ENCODE measurements at places on chromosomes 2 and 18.

DNA sequence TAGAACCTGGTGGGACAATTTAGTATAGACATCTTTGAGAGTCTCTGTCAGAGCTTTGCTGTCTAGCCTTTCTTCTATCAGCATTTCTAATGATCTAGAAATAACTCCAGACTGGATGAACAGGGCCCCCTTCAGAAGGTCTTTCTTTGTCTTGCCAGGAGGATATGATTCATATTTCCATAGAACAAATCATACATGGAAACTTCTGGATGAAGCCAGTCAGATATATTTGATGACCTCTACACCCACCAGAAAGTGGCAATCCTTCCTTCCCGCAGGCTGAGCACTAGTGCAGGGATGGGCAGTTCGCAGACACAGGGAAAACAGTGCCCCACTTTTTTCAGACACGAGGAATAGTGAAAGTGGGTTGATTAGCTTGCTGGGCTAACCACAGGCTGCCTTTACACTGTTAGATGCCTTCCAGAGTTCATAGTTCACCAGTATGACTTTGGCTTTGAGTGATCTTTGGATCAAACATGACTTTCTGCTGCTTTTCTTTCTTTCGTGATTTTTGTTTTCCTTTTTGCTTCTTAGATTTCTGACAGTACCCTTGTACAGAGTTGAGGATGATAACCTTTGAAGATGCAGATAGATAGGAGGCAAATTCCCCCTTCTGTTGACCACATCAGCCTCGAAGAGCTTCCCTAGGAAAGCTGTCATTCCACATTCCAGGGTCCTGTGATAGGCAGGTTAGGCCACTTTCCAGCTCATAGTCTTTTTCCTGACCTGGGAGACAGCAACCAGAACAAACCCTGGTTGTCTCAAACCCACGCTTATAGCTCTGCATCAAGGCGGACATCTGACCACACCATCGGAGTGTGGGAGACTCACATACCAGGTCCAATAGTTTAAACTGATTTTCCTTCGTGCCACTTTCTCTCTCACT, 237.0 kb downstream of the ZNF407 start:
- DNase-seq, result peak; percentile 33

- no peak for DNase-seq
These were observed 28.2 kb downstream of the LPIN2 start for GRCh38 chr18:2984703-2985261.

DNA sequence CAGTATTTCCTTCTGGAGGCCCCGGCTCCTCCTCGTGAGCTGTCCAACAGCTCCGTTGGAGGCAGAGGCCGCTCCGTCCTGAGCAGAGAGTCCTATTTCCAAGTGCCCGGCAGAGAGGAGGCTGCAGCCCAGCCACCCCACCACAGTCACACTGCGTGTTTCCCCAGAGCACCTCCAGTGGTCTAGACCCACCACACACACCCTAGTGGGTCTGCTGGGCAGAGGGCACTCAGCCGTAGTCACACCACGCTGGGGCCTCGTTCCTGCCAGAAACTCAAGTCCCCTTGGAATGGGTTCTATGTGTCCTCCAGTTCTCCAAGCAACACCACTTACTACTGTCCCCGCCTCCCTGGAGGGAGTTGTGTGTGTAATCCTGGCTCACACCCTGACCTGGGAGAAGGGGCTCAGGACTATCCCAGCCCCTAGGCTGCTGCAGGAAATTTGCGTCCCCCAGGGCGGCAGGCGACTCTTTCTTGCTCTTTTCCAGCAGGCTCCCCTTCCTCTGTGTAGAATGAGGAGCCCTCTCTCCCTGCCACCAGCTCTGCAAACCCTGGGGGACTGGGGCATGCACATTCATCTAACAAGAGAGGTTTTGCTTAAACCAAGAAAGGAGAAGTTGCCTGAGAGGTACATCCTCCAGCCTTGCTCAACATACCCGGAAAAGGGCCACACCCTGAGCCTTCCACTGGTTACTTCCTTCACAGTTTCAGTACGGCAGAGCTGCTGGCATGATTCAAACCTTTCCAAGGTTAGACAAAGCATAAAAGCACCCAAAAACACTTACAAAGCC, 114.1 kb downstream of the NDUFA10 start:
- DNase-seq, result no peak

- no peak for DNase-seq
These were observed 84.9 kb downstream of the ST6GAL2 start for GRCh38 chr2:106800976-106801655.

- no peak for DNase-seq
These were observed 2.7 kb downstream of the KATNAL2 start for GRCh38 chr18:46920067-46920466.

- no peak for DNase-seq
These were observed 241.1 kb downstream of the TMEM182 start for GRCh38 chr2:103002954-103003353.

GRCh38 chr2:64681479-64681967, 27.8 kb upstream of the SERTAD2 start:
- DNase-seq, result no peak

DNA sequence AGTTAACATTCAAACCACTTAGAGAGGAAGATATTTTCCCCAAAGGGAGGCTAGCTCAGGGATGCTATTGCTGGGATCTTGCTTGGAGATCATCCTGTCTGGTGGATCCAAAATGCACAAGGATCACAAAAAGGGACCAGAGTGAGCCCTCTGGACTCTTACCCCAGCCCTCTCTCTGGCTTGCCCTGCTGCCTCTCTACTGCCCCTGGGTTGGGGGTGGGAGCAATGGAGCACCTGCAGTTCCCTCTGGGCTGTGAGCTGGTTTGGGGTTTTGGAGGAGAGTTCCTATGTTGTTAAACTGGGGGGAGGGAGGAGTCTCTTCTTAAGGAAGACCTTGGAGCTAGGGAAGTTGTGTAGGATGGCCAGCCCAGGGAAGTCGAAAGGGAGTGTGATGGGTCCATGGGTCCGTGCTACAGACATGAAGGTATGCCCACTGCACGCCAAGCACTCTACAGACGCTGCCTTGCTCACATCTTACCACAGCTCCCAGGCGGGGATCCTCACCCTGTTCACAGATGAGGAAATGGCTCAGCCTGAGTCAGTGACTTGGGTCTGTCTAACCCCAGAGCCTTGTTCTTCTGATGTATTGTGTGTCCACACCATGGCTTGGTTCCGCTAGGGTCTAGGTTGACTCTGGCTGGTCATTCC, 3.8 kb downstream of the LBH start:
- peak; percentile 43 for DNase-seq

- DNase-seq, result no peak
These were observed 59.9 kb upstream of the SETBP1 start for GRCh38 chr18:44620812-44621211.

GRCh38 chr18:39441648-39442047, 1876.0 kb upstream of the CELF4 start:
- no peak for DNase-seq

- peak; percentile 68 for DNase-seq
These were observed 72.1 kb upstream of the PXDN start for GRCh38 chr2:1816414-1816911.

- peak; percentile 65 for DNase-seq
These were observed 539.5 kb downstream of the NRXN1 start for GRCh38 chr2:50492477-50492851.

GRCh38 chr2:214529021-214529420, 118.2 kb downstream of the VWC2L start:
- DNase-seq, result no peak

GRCh38 chr2:175890636-175891242, 111.3 kb downstream of the LNPK start:
- DNase-seq, result no peak

DNA sequence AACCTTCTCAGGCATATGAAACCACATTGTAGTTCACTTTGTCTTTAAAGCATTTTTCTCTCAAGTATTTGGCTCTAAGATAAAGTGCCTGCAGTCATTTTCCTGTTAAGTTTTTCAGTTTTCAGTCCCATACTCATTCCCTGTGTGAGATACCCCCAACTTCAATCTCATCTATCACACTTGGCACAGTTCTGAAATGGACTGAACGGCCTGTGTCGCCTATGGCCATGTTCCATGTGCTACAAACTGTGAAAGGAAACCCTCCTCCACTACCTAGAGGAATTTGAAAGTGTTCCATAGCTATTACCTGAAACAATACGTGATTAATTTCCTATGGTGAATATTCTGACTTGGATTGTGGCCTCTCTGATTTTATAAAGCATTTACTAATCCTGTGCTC, 319.1 kb downstream of the CTNNA2 start:
- DNase-seq, result no peak

DNA sequence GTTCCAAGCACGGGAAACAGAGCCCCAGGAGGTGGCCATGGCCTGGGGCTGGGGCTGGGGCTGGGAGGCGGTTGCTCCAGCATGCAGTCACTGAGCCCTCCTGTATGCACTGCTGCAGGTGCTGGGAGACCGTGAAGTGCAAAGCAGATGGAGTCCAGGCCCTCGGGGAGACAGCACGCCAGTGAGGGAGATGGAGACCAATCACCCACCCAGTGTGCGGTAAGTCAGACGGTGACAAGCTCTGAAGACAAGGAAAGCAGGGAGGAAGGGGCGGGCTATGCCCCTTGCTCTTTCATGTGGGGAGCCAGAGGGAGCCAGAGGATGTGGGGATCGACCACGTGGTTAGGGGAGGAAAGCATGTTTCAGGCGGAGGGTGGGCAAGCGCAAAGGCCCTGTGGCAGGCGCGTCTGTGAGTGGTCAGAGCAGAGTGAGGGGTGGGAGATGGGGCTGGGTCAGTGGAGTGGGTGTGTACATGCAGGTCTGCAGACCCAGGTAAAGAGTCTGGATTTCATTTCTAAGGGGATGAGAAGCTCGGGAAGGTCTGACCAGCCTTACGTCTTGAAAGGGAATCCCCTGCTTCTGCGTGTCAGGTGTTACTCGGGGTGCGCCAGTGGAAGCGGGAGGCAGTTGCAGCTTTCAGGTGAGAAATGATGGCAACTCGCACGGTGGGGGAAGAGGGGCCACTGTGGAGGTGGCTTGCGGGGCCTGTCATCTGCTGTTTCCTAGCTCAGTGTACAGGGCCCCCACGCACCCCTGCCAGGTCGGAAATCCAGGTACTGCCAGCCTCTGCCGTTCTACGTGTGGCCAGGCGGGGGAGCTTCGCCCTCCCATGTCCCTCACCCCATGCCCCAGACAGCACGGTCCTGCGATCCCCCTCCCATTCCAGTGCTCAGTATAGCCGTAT, 19.4 kb downstream of the RRM2 start:
- DNase-seq, result no peak

GRCh38 chr2:197054437-197054836, 127.9 kb upstream of the PGAP1 start:
- peak; percentile 18 for DNase-seq

DNA sequence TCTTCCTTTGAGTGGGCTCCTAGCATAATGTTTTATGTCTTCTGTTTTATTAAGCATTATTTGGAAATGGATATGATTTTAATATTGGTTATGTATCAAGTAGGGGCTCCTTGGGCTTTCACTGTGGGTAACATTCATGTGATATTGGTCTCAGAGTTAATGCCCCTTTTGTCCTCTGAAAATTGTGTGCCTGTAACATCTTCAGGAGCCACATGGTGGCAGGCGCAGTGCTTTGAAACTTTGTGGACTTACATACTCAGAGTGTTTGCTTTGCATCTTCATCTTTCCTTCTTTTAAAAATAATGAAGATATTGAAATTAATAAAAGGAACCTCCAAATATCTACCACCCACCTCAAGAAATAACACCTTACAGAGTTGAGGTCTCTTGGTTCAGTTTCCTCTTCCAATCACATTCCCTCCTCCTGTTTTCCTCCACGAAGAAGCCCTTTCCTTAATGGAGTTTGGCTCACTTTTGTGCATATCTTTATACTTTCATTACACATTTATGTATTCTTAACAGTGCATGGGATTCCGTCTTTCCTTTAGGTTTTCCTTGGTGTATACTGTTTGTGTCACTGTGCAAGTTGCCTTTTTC, 73.5 kb downstream of the LIMS1 start:
- DNase-seq, result peak; percentile 52

DNA sequence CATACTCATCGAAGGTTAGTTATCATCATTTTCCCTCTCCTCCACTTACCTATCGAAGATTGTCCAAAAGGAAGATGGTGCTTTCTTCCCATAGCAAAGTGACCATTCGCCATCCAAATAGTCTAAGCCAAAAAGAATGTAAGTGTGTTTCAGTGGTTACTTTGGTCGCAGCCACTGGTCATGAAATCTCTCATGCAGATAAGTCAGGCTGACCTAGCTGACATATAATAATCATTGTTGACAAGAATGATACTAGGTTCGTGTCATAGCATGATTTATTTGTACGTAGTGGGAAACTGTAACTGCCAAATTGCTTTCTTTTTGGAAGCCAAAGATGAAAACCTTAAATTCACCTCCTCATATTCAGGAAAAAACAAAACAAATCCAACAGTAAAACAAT, 89.6 kb upstream of the PMAIP1 start:
- DNase-seq, result no peak

DNA sequence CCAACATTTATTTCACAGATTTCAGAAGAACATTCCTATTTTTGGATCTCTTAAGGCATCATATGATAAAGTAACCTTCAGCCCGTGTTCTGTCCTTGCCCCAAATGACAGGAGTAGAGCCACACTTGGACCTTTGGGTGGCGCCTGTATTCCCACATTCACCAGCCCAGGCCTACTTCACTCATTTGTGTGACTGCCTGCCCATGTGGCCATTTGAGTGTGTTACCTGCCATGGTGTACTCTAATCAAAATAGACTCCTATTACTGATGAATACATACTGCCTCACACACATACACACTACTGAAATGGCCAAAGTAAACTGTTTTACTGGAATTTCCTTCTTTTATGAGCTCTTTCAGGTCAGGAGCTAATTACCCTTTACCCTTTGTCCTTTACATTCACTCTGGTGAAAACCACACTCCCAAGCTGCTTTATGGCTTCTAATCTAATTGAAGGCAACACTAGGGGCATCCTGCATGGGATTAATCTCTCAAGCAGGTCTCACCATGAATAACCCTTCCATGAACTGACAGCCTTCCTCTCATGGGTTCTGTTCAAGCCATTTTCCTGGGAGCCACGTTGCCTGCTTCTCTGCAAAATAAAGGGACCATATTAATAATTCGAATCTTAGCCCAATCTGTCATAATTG, 271.0 kb upstream of the GALNT5 start:
- no peak for DNase-seq

- peak; percentile 98 for DNase-seq
These were observed 81.3 kb downstream of the STRADB start for GRCh38 chr2:201532686-201533304.

- DNase-seq, result no peak
These were observed 25.0 kb upstream of the PCBP1 start for GRCh38 chr2:70062270-70062669.

DNA sequence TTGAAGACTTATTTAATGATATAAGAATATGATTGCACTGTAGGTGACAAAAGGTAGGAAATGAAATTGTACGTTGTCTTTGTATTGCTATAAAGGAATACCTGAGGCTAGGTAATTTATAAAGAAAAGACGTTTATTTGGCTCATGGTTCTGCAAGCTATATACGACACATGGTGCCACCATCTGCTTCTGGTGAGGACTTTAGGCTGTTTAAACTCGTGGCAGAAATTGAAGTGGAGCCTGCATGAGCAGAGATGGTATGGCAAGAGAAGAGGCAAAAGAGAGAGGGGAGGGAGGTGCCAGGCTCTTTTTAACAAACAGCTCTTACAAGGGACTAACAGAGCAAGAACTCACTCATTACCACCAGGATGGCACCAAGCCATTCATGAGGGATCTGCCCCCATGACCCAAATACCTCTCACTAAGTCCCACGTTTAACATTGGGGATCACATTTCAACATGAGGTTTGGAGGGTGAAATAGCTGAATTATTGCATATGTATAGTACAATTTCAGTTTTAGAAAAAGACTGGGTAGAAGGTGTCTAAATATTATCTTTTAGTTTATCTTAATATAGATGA, 86.8 kb downstream of the GULP1 start:
- DNase-seq, result no peak

Measured in fibroblast of skin of back (primary cell).